Epithelial cell of esophagus (primary cell): ENCODE measurements at places on chromosomes 6 and 20.
A peak's percentile ranks its signal among the peaks of the same experiment; 100 is the strongest.

DNA sequence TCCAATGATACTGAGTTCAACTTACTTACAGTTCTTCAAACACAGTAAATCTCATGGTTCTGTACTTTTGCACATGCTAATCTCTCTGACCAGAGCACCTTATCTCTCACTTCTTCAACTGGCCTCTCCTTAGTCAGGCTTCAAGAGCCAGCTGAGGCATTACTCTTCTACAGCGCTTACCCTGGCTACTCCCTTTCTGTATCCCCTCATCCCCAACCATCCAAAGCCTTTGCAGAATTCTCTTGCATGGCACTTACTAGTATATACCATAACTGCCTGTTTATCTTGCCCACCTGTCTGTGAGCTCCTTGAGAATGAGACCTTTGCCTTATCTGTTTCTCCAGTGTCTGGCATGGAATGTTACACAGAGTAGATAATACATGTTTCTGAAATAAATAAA lies 49.2 kb downstream of the SESN1 start:
- no peak for DNase-seq

GRCh38 chr6:90135667-90136066 lies 161.0 kb downstream of the BACH2 start:
- DNase-seq: peak; percentile 81

- no peak for DNase-seq
These were observed 20.2 kb downstream of the GFOD1 start for GRCh38 chr6:13467216-13467600.

DNA sequence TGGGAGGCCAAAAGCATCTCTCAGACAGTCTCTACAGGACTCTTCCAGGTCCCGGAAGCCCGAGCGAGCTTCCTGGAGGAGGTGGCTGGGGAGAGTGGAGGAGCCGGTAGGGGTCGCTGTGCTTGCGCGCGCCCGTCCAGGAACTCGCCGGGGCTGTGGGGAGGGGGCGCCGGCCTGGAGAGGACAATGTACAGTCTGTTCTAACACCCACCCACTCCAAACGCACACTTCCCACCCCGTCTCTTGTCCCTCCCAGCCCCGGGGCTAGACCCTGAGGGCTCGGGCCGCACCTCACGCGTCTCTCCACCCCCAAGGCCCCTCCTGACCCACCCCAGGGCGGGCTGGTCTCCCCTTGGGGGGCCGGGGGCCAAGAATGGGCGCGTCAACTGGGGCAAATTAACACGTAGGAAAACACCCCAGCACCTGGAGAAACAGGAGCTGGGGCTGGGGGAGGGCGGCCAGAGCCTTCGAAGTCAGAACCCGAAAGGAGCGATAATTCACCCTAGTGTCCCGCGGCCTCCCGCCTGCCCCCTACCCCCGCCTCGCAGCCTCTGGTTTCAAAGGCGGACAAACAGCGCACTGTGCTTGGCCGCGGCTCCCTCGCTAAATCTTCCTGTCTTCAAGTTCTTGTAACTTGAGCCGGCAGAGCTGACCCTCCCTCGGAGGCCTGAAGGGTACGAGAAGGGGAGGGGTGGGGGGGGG lies 103.2 kb upstream of the FOXP4 start:
- no peak for DNase-seq

DNA sequence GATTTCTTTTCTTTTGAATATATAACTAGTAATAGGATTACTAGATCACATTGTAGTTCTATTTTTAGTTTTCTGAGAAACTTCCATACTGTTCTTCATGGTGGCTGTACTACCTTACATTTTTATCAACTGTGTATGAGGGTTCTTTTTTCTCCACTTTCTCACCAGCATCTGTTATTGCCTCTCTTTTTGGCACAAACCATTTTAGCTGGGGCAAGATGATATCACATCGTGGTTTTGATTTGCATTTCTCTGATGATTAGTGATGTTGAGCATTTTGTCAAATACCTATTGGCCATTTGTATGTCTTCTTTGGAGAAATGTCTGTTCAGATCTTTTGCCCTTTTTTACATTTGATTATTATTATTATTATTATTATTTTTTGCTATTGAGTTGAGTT lies 86.1 kb upstream of the TCF21 start:
- no peak for DNase-seq

DNA sequence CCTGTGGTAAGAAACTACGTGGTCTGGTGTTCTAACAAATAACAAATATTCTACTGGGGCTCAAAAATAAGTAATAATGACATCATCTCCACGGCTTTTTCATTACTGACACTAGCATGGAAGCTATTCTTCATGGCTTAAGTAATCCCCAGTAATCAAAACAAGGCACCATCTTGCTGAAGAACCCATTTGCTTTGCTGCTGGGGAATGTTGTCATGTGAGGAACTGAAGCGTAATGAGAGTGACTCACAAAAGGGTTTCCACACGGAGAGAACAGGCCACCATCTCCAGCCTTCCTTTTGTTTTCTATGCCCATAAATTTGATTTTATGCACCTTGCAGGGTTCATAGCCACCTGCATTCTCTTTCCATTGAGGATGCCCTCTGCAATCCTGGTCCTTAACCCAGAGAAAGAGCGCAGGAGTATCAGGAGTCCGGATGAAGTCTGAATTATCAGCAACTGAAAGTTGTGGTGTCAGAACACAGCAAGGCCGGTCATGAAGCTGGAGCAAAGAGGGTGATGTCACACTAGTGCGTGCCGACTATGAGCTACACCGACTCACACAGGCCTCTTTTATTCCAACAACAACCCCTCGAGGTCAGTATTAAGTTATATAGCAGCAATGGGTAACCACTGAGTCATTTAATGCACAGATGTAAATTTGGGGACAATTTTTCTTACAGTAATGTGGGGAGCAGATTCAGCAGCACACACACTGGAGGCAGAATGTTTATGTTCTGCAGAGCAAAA lies 173.7 kb upstream of the SSTR4 start:
- peak; percentile 63 for DNase-seq

DNA sequence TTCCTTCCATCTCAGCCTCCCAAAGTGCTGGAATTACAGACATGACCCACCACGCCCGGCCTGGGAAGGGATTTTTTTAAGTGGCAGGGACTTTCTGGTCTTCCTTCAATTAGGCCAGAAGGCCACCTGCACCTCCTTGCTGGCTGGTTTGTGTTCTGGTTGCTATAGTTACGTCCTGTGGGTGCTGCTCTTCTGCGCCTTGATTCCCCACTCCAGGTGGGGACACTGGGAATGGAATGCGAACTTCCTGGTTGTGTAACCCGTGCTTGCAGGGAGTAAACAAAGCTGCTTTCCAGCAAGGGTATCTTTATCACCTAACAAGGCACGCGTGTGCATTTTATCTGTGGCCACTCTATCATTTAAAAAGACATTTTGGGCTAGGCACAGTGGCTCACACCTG lies 117.7 kb downstream of the PLEKHG1 start:
- DNase-seq: peak; percentile 22

DNA sequence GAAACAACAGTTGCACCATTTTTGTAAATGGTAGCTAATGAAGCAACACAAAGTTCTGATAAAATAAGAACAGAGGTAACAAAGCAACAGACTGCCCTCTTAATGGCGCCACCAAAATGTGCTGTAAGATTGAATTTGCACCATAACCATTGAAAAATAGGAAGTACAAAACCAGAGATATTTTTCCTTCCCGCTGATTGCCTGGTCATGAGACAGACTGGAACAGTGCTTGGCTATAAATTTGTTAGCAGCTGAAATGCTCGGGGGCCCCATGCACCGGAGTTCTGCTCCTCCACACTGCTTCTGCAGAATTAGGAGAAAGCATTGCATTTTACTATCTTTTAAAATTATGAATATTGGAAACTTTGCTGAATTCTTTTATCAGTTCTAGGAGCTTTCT lies 164.4 kb upstream of the QKI start:
- DNase-seq: no peak

- DNase-seq: no peak
These were observed 55.9 kb downstream of the TTI1 start for GRCh38 chr20:37977338-37977737.

GRCh38 chr6:166277892-166278578 lies 30.2 kb downstream of the PRR18 start:
- DNase-seq: peak; percentile 17

GRCh38 chr6:154154389-154154967 lies 115.4 kb downstream of the OPRM1 start:
- DNase-seq: peak; percentile 74

GRCh38 chr6:35432291-35432690 lies 19.8 kb upstream of the FANCE start:
- no peak for DNase-seq

GRCh38 chr20:42567409-42567808 lies 622.3 kb downstream of the PTPRT start:
- peak; percentile 41 for DNase-seq

GRCh38 chr6:149906405-149906804 lies 8.5 kb upstream of the RAET1E start:
- no peak for DNase-seq

DNA sequence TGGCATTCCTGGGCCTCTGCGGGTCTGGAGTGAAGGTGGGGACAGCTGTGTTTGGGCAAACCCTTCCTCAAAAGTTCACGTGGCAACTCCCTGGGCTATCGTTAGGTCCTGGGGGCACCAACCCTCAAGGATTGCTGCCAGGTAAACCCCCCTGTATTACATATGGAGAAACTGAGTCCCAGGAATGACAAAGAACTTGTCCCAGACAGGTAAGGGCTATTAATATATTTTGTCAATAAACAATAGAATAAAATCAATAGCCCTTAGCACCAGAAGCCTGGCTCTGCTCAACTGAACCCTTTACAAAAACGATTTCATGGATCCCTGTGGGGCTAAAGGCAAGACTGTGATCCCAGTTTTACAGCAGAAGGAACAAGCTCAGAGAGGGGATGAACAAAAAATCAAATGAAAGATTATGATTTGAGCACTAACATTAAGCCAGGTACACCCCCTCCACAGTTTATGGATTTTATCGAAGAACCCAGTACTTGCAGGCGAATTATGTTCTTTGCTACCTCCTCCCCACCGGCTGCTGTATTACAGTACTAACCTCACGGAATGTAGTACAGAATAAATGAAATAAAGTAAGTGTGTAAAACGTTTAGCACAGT lies 2.7 kb downstream of the ID1 start:
- DNase-seq: no peak

DNA sequence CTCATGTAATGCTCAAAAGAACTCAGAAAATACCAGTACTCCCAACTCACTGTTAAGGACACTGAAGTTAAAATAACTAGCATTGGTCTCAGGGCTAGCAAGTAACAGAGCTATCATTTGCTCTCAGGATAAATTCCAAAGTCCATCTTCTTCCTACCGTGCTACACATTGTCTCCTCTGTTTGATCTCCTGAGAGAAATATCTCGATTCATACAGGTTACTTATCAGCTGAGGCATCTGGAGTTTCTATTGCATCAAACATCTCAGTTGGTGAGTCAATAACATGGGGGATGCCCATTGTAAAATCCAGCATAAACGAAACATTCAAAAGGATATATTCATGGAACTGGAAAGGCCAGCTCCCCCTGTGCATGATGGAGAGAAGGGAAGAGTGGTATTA lies 147.4 kb downstream of the BACH2 start:
- no peak for DNase-seq

DNA sequence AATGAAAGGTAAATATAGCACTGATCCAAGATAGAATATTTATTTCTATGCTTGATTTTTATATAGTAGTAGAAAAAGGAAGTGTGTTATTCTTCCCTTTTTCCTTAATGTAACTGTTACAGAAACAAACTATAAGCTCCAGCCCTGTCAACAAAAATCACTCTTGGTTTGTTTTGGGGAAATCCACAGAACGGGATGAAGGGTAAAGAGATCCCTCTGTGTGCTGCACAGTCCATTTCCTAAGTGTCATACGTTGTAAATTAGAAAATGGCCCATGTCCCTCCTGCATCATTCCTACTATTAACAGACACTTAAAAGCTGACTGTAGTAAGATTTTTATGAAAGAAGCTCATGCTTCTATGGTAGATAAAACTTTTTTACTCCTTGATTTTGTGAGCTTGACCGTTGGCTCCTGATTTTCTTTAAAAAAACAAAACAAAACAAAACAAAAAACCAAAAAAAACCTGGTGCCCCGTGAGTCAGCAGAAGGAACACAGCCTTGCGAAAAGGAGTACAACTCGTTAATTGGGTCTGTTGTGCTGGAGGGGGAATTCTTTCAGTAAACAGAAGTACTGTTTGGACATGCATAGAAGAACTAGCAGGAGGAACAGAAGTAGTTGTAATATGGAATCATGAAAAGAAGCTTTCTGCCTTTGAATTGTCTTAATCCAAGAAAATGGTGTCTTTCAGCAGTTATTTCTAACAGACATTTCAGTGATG lies 67.5 kb downstream of the RTN4IP1 start:
- peak; percentile 84 for DNase-seq

DNA sequence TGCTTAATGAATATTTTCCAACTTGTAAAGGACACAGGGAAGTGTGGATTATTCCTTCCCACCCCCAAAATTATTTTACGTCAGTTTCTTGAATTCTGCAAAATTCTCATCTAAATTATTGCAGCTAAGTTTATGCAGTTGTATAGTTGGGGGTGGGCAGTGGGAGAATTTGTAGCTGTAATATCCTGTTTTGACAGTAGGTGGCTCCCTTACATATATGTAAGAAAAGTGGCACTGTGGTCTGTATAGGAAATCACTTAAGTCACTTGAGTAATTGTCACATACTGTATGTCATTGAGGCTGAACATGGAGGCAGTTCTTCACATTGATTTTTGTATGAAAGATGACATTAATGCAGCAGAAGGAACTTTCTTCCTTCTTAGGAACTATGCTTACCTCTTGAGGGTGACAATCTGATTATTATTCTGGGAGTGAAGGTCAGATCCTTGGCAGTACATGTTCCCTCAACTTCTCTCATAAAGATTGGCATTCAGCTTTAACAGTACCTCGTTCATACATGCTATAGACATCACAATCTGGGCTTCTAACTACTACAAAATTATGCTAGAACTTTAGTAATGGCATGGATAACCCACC lies 14.6 kb upstream of the CFAP206 start:
- peak; percentile 76 for DNase-seq

GRCh38 chr6:150747155-150747554 lies 118.3 kb upstream of the MTHFD1L start:
- peak; percentile 53 for DNase-seq

DNA sequence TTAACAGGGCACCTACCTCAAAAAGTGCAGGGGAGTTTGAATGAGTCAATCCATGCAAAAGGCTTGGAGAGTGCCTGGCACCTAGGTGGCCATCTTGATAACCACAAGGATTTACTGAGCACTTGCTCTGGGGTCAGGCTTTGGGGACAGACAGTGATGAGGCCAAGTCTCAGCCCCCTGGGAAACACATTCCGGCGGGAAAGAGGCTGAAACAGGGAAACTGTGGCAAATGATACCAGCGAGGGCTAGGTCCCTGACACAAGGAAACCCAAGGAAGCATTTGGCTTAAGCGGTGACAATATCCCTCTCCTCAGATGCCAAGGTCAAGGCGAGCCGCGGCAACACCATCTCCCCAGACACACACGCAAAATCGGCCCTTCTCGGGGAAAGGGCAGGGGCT lies 527 bp upstream of the DOK5 start:
- no peak for DNase-seq

DNA sequence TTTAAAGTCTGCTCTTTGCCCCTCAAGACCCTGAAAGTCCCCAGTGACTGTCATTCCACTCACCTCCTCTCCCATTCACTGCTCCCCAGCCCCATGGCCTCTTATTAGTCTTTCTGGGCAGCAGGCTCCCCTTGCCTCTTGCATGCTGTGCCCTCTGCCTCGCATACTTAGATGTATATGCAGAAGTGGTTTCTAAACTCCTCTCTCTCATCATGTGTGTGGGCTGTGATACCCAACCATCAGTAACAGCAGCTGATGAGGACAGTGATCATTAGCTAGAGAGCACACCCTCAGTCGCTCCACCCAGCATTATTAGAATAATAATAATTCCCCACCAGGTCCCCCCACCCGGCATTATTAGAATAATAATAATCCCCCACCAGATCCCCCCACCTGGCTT lies 14.5 kb downstream of the PKIG start:
- no peak for DNase-seq

GRCh38 chr6:1838604-1839213 lies 229.0 kb downstream of the FOXC1 start:
- DNase-seq: peak; percentile 67
